ENCODE measurements at places on chromosomes 7 and 10.

DNA sequence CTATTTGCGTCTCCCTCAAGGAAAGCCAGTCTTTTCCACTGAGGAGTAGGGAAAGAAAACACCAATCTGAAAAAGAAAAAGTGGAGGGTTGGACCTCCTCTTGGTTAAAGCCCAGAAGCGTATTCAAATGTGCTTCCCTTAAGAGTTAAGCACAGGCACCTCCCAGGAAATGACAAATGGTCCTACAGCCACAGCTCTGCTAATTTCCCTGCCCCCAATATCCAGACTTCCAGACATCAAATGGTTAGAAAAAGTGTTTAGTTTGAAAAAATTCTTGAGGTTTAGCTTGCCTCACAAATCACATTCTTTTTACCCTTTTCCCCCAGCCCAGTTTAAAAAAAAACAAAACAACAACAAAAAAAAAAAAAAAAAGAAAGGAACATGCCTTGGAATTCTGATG lies 19.0 kb upstream of the COL1A2 start:
- DNase-seq, result no peak

GRCh38 chr7:104241538-104242209 lies 33.9 kb upstream of the ORC5 start:
- DNase-seq, result no peak

DNA sequence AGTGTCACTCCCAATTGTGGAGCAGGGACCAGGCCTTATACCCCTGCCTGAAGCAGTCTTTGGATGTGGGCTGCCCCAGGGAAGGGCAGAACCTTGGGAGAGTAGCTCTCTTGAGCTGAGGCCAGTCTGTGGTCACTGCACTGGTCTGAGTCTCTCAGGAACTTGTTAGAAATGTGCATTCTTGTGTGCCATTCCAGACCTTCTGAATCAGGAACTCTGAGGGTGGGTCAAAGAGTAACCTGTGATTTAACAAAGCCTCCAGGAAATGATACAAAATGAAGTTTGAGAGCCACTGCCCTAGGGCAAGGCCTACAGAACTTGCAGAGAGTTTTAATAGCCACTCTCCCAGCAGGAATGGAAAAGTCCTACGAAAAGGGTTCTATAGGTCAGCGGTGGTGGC lies 68.1 kb downstream of the LYZL1 start:
- no peak for DNase-seq

DNA sequence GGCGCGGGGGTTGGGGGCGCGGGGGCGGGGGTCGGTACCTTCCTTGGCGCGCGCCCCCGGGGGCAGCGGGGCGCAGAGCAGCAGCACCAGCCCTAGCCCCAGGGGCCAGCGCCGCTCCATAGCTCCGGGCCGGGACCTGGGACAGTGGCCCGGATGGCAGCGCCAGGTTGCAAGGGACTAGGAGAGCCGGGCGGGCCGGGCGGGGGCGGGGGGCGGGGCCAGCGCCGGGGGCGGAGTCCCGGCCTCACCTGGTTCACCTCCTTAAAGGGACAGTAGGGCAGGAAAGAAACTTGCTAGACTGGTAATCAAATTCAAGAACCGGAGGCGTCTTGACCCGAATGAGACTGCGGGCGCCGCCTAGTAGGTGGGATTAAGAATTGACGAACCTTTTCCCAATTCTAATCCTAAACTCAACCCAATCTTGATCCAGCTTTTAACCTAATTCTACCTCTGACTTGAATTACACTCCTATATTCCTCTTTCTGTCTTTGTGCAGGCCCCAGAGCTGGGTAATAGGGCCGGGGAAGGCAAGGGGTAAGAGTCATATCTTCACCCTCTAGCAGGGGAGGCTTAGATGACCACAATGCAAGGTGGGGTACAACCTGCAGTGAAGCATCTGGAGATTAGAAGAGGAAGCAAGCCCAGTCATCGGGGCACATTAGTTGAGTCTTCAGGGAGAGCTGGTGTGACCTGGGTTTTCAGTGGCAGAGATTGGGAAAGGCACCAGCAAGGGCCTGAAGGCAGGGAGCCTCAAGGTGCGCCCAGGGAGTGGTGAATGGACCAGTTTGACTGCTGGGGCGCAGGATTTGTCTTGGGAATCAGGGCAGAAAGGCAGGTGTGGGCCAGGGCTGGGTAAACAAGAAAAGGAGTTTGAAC lies at the start of gene EPHA1:
Gene EPHA1, minus strand, starts transcription at position 171 of the 876 bp plus-strand sequence. Its CDS starts 51 bp downstream, at position 120.
- no peak for DNase-seq

DNA sequence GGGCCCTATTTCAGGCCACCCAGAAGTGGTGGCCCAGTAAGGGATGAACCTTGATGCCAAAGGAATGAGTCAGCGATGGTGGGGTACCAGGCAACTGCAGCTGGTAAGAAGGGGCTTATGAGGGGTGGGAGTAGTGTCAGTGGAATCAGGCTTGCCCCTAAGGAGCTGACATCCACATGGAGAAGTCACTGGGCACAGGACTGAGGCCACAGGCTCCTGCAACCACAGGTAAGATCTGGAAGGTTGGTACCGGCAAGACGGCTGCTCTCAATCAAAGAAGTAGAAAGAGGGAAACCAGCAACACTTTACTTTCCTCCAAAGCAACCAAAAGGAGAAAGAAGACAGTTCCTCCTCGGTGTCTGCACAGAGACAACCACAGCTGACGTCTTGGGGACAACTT lies 2.5 kb downstream of the GCK start:
- DNase-seq, result no peak

GRCh38 chr10:86962981-86963310 lies 4.5 kb downstream of the SNCG start:
- no peak for DNase-seq

GRCh38 chr10:105406488-105406887 lies 765.4 kb downstream of the SORCS3 start:
- DNase-seq, result no peak

DNA sequence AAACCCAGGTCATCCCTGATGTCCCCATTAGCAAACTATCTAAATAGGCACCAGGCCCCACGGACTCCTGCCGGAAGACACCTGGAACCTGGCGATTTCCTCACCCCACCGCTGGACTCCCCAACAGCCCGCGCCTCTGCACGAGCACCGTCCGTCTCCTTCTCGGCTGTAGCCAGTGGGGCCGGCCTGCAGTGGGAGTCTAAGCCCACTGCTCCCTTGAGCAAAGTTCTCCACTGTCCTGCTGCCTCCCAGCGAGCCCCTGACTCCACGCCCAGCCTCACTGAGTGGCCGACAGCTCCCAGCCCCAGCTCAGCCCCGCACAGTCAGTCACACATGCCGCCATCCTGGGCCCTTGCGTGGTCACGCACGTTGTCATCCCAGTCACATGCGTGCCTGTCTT lies 211.3 kb upstream of the PPP2R2D start:
- no peak for DNase-seq

DNA sequence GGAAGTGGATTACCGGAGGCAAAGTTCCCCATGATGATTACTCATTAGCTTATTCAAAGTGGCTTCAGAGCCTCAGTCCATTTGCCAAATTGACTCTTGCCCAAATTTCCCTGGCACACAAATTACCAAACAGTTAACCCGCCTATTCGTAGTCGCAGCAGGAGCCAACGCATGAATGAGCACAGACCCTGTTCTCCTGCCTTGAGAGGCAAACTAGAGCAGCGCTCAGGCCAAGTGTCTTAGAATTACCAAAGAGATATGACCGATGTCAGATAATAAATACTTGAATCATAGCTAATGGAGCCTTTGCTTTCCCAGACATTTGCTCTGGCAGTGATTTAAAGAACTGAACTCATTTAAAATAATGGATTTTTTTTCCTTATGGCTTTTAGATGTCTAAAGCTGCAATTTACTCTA lies 64.9 kb downstream of the CTTNBP2 start:
- DNase-seq, result no peak

DNA sequence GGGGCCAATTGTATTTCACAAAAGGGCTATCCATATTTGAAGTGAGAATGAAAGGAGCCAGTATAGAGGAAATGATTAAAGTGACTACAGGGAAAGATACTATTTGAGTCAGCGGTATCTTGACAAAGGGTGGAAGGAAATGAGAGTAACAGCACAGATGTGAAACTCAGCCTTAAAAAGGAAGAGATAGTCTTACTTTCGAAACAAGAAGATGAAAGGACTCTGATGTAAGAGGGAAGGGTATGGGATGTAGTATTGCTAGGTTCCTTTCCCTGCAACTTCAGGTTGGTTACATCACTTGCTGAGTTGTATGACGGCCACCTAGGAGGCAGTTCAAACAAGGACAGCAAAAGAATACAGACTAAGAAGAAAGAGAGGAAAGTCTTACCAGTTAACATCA lies 13.7 kb downstream of the CISD1 start:
- DNase-seq, result no peak

GRCh38 chr10:816958-817357 lies 114.5 kb downstream of the LARP4B start:
- DNase-seq, result no peak

- DNase-seq, result no peak
These were observed 2.9 kb downstream of the TWIST1 start for GRCh38 chr7:19114551-19114855.

- DNase-seq, result no peak
These were observed 38.6 kb downstream of the BPGM start for GRCh38 chr7:134685250-134685649.

GRCh38 chr10:13920031-13920430 lies 333.3 kb downstream of the PRPF18 start:
- DNase-seq, result no peak

GRCh38 chr10:92574548-92575261 lies 812 bp upstream of the IDE start:
- no peak for DNase-seq

DNA sequence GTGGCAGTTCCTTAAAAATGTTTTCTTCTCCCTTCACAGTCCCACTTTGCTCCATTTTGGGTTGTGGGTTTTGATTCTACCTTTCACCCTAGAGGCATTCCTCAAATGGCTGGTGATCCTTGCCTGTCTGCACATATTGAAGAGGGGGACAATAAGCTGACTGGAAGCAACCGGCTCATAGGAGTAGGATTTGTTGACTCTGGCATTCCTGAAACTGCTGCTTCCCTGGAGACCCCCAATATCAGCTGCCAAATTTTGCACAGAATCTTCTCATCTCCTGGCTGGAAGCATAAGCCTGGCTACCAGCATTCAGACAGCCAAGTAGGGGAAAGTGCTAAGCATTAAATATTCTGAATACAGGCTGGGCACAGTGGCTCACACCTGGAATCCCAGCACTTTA lies 53.7 kb downstream of the KIF5B start:
- no peak for DNase-seq

GRCh38 chr7:67344481-67345193 lies 348.0 kb downstream of the TYW1 start:
- no peak for DNase-seq

GRCh38 chr7:23371654-23372053 lies 72.5 kb downstream of the MALSU1 start:
- DNase-seq, result no peak

DNA sequence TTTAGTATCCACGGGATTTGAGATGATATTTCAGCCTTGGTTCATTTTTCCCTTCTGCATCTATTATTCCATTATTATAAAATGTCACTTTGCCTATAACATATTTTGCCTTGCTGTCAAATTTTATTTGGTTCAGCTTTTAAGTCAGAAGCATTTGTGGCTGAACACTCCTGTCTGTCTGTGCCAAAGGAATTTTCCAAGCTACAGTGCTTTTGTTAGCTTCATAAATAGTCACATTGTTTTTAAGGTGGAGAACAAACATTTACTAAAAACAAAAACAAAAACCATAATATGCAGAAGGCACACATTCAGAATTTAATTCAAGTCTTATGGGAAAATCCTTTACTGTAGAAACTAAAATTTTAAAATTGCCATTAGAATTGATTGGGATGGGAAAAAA lies 33.8 kb upstream of the ELMO1 start:
- DNase-seq, result no peak

GRCh38 chr7:137313201-137313600 lies 30.3 kb downstream of the PTN start:
- DNase-seq, result no peak

DNA sequence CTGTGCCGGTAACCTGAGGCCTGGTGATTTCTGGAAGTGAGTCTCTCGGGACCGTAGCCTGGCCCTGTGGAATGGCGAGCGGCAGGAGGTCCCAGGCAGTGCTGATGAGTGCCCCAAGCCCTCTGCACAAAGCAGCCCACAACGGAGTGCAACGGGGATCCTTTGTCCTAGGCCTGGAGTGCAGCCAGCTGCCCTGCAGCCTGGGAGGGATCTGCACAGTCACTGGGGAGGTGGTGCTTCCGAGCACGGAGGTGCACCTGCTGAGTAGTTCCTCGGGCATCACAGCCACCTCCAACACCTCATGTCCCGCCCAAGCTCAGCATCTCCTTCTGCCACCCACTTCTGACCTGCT lies 162.8 kb upstream of the ZMIZ1 start:
- no peak for DNase-seq

DNA sequence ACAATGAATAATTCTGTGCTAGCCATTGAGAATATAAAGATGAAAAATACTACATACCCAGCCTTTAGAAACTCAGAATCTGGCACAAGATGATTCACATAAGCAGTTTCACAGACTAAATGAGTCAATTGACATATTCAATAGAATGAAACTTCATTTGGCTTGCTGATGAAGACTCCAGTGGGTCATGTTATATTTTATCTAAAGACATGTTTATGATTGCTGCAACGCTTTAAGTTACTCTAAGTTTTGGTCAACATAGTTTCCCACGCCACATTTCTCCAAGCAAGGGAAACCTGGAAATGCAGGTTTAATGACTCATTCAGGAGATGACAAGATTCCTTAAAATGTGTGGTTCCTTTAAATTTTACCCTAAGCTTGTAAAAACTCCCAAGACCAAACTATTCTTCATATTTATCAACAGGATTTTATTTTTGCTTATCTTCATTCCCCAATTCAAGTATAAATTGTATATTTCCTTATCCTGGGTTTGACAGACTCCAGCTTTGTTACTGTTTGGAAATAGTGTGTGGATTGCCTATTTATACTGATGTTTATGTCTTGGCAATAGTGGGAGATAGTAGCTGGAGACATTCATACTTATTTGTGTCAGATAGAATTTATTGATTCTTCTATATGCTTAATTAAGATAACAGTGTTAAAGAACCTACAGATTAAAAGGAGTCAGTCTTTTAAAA lies 6.6 kb downstream of the SEMA3A start:
- no peak for DNase-seq

DNA sequence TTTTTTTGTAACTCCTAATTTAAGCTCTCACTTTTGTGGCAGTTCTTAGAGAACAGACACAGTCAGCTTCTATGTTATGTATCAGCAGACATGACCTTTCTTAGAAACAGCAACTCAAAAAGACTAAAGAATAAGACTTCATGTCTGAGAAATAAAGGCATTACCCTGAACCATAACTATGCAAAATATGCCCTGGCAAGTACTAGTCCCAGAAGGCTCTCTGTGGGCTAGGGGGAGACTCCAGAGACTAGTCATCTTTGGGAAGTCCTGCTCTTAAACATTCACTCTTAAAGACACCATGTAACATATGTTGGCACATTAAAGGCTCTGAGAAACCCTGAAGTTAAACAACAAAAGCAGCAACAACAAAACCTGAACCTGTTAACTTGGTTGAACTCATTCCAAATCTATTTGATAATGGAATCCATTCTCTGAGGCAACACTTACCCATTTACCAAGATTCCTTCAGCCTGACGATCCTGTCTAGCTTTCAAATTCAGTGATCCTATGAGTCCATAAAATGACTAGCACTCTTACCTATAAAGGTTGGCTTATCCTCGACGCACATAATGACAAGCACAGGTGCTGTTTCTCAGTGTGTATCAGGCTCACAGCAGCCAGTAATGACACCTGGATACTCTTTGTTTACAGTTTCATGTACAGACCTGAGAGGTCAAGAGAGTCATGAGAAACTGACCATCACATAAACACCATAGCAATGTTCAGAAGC lies 62.3 kb downstream of the OSBPL3 start:
- DNase-seq, result no peak
